ENCODE measurements at places on chromosomes 11 and 22. TPM values are rescaled to one million over a fixed set of nuclear protein-coding genes. Genes with fewer than 3 reads are reported as not detected.
A peak's percentile ranks its signal among the peaks of the same experiment; 100 is the strongest.

OR56A4 gene
- not detected for total RNA-seq

OSM gene
- 1.1 TPM for total RNA-seq

PRAME gene
- total RNA-seq: not detected

GPHA2 gene
- total RNA-seq: not detected

VSIG10L2 gene
- total RNA-seq: not detected

ANGPTL5 gene
- 0.71 TPM for total RNA-seq

DNA sequence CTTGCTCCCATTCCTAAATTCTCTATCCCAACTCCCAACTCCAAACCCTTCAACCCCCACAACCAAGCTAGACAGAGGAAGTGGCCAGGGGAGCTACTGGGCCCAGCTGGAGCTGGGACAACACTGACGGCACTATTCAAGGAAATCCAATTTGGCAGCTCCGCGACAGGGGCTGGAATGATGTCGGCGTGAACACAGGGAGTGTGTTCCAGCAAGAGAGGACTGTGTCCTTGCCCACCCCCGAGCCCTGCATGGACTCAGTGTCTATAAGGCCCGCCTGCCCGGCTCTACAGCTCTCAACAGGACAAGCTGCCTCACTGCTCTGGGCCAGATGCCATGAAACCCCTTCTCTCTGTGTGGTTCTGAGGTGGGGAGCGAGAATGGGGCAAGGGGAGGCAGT lies 11.3 kb downstream of the PCSK7 start:
- no peak for DNase-seq
- H3K4me3 ChIP-seq: no peak overlapping the region
- H3K36me3 ChIP-seq: peaks cover 97% of the 10 kb centered on the region
- peak overlapping the region; percentile 64 for H3K27ac ChIP-seq
- H3K27me3 ChIP-seq: no peaks in the 10 kb centered on the region
- H3K4me1 ChIP-seq: peaks cover 45% of the 10 kb centered on the region

DNA sequence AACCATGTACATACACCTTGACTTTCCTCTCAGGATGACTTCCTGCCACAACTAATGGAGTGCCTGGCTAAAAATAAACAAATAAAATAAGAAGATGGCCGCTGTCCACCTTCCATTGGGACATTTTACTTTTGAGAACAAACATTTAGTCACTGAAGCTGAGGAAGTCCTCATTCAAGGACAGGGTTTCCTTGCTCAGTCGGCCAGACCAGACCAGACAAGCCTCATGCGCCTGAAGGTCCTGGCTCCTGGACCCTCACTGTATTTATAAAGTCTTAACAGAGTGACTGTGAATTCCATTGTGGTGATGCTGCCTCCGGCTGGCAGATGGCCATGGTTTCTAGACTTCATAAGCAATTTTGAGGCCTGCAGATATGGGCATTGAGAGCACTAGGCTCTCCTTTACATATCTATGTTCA lies 114.5 kb downstream of the MAML2 start:
- H3K27ac ChIP-seq: peak overlapping the region; percentile 63
- DNase-seq: peak; percentile 49
- no peak overlapping the region for H3K4me3 ChIP-seq
- H3K36me3 ChIP-seq: no peaks in the 10 kb centered on the region
- no peaks in the 10 kb centered on the region for H3K27me3 ChIP-seq

GRCh38 chr11:78622666-78623065 lies 48.0 kb upstream of the NARS2 start:
- no peak for DNase-seq
- no peaks in the 10 kb centered on the region for H3K4me1 ChIP-seq
- no peaks in the 10 kb centered on the region for H3K27me3 ChIP-seq
- no peak overlapping the region for H3K27ac ChIP-seq

GRCh38 chr11:30333405-30333804 lies 10.5 kb downstream of the ARL14EP start:
- H3K4me3 ChIP-seq: no peak overlapping the region
- no peak overlapping the region for H3K27ac ChIP-seq
- no peaks in the 10 kb centered on the region for H3K4me1 ChIP-seq
- peaks cover 75% of the 10 kb centered on the region for H3K36me3 ChIP-seq
- H3K27me3 ChIP-seq: no peaks in the 10 kb centered on the region

DNA sequence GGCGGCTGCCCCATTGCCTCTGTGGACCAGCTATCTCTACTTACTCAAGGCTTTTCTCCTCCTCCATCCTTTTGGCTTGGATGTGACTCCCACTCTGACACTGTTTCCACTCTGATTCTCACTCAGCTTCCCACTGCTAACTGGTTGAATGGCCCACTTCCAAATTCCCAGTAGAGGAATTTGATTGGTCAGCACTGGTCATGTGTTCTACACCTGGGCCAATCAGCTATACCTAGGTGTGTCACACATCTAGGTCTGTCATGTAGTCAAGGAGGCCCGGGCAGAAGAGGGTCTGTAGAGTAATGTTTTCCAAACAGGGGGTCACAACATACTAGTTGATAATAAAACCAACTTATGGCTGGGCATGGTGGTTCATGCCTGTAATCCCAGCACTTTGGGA lies 53.3 kb downstream of the TPBGL start:
- no peak for DNase-seq
- no peak overlapping the region for H3K4me3 ChIP-seq
- H3K27me3 ChIP-seq: no peaks in the 10 kb centered on the region

DNA sequence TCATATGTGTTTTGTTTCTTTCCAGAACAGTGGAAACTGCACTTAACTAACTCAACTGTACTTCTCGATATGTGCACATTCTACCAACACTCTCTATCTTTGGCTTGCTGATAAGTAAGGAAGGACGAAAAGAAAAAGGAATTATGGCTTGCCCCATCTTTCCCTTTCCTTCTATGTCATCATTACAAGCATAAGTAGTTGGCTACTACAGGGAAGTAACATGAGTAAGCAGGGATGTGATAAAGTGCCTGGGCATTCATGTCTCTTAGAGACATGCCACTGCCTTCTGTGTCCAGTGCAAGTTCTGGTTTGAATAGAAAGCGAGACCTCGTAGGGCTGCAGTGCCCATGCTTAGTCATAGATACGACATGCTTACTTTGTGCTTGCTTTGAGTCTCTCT lies 342.5 kb downstream of the ETS1 start:
- H3K4me1 ChIP-seq: no peaks in the 10 kb centered on the region
- no peak overlapping the region for H3K27ac ChIP-seq
- H3K4me3 ChIP-seq: no peak overlapping the region
- DNase-seq: no peak
- H3K36me3 ChIP-seq: no peaks in the 10 kb centered on the region

DNA sequence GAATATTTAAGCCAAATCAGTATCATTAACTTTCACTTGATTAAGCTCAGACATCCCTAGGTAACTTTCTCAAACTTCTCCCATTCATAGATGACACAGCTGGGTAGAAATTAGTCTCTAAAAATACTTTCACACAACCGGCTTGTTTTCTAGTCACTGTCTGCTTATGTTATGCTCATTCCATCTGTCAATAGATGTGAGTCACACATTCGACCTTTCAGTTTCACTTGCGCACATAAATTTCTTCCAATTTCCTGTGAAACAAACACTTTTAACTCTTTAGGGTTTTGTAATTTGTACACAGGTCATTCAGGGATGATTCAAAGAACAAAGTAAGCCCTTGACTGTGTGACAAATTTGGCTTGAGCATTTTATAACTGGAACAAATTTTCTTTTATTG lies 723.0 kb downstream of the KCNA4 start:
- DNase-seq: no peak
- H3K4me1 ChIP-seq: no peaks in the 10 kb centered on the region
- H3K36me3 ChIP-seq: no peaks in the 10 kb centered on the region
- no peaks in the 10 kb centered on the region for H3K27me3 ChIP-seq

DNA sequence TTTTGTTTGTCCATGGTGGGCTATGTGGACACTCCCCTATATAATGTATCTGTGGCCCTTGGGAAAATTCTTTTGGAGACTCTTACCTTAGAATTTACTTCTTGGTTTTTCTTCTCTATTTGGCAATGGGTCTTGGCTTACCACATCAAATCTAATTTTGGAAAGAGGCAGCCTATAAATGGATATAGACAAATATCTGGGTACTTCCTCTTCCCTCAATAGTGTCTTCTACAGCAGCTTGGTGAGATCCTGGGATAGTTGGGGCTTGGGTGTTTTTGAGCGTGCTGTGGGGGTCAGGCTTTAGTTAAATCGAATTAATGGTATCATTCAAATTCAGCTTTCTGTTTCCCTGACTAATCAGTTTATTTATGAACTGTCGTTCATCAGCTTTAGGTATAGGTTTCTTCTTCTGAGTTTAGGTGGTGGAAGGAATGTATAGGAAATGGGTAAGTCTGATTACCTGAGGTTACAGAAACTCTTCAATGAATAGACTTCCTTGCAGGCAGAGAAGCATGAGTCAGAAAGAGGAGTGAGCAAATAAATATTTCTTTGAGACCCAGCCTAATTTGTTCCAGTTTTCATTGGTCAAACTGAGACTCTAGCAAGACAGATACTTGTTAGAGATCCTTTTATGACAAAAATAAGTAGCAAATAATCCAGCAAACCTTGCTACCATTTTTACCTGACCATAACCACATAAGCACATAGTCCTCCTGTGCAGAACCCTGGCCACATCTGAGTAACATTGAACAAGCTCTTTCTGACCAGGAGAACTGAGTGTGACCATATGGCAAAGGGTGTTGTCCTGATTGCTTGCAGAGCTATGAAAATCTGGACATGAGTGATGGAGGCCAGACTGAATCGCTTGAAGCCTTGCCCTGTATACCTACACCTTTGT lies 68.6 kb upstream of the SORL1-AS1 start:
- H3K27me3 ChIP-seq: no peaks in the 10 kb centered on the region
- no peak overlapping the region for H3K4me3 ChIP-seq
- DNase-seq: no peak

DNA sequence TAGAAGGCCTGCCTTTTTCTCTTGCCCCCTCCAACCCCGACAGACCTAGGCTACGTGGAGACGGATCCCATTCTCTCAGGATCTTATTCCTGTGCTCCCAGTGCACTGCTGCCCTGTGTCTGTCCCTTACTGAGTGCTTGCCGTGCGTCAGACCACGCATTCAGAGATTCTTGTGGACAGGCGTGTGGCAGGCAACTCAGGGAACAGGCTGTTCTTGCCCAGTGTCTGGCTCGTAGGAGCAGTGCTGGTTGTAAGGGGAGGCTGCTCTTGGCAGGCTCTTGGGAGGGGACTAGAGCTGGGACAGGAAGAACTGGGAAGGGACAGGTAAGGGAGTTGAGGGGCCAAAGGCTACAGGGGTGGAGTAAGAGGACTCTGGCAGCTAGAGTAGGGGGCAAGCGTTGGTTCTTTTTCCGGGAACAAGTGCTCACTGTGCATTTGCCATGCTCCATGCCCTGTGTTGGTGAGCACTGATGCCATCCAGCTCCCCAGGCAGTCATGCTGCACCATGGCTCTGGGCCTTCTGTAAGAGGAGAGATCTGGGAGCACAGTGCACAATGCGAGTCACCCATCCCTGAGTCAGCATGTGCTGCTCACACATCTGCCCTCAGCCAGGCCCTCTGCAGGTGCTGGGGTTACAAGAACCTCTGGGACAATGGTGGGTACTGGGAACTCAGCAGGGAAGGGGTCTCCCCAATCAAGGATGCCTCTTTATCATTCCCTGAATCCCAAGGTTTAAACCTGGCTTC lies 119.1 kb downstream of the TBC1D22A start:
- no peaks in the 10 kb centered on the region for H3K27me3 ChIP-seq
- peaks cover 24% of the 10 kb centered on the region for H3K36me3 ChIP-seq
- DNase-seq: no peak
- H3K4me1 ChIP-seq: no peaks in the 10 kb centered on the region

DNA sequence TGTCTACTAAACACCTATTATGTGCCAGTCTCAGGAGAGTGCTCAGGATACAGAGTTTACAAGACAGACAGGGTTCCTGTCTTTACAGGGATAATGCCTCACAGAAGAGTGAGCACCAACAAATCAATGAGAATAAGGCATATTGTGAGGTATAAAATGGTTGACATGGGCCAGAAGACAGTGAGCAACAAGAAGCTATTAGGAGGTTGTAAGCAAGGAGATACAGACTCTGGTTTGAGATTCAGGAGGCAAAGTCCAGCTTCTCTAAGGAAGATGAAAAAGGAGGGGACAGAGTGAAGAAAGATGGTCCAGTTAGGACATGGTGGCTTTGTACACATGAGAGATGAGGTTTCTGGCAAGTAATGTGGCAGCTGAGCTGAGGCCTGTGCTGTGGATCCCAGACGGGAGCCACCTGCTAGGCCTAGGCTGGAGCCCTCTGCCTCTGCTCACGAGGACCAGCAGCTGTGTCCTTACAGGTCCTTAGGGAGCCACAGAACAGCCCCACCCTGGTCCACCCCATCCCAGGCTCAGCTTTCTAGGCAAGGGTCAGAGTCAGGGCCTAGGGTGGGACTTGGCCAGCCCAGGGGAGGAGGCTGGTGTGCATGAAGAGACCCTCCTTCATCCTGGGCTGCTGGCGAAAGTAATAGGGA lies 110.5 kb downstream of the ZNF280B start:
- no peaks in the 10 kb centered on the region for H3K36me3 ChIP-seq
- no peak overlapping the region for H3K27ac ChIP-seq
- H3K4me1 ChIP-seq: no peaks in the 10 kb centered on the region
- peaks cover 7% of the 10 kb centered on the region for H3K27me3 ChIP-seq

DNA sequence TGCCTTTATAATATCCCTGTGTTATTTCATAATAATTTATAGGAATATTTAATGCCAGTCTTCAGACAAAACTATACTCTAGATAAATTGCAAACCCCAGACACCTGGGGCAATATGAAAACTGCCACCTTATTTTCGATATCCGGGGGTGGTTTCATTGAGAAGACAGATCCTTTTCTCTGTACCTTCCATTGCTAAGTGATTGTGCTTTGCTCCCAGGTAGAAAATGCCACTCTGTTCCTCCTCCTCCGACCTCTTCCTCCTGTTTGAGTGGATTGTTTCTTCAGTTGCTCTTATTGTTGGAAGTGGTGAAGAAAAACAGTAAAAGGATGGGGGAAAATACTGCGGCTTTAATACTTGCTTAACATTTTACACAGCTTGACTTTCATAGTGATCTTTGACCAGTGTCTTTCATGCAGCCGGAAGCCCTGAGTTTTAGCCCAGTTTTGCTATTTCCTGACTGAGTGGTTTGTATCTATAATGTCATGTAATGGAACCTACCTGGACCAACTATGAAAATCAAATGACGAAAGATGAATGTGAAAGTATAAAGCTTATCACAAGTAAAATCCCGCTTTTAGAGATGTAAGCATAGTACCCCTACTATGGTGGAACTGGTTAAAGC lies 5.6 kb upstream of the GRIK4 start:
- H3K36me3 ChIP-seq: no peaks in the 10 kb centered on the region
- no peak overlapping the region for H3K27ac ChIP-seq
- H3K27me3 ChIP-seq: peaks cover 45% of the 10 kb centered on the region
- H3K4me1 ChIP-seq: no peaks in the 10 kb centered on the region
- no peak overlapping the region for H3K4me3 ChIP-seq
- DNase-seq: no peak

GRCh38 chr11:724049-724777 lies 18.2 kb downstream of the EPS8L2 start:
- peaks cover 63% of the 10 kb centered on the region for H3K27me3 ChIP-seq
- H3K27ac ChIP-seq: no peak overlapping the region
- peaks cover 46% of the 10 kb centered on the region for H3K4me1 ChIP-seq
- no peak overlapping the region for H3K4me3 ChIP-seq
